ENCODE measurements at places on chromosomes 2 and 18.

- no peak for DNase-seq
Observed at GRCh38 chr2:181120625-181121024, 140.2 kb downstream of the UBE2E3 start.

- DNase-seq = no peak
Observed at GRCh38 chr2:183341057-183341456, 216.8 kb downstream of the NUP35 start.

GRCh38 chr18:53625997-53626599 is 598.4 kb downstream of the MBD2 start:
- no peak for DNase-seq

DNA sequence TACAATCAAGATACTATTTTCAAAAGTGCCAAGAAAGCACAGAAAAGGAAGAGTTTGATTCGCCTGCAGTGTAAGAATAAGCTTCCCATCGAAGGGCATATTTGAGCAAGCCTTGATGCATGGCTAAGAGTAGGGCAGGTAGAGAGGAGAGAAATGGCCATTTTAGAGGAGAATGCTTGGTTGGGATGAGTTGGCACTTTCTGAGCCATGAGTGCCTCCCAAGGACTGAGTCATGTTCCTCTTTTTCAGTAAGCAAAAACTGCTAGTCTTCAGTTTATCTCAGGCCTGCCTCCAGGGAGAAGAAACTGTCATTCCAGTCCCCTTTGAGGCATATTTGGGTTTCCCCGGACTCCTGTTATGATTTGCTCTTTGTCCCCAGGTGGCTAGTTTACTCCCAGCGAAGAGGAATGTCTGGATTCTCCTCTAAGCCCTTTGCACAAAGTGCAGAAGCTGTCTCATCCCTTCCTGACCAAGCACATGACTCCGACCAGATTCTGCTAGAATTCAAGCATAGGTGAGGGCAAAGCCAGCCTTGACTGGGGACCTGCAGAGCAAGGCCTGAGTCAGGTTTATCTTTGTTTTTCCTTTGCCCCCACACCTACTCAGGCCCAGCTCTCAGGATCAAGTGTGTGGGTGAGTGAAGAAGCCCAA is 115.2 kb downstream of the TTC32 start:
- DNase-seq = no peak

DNA sequence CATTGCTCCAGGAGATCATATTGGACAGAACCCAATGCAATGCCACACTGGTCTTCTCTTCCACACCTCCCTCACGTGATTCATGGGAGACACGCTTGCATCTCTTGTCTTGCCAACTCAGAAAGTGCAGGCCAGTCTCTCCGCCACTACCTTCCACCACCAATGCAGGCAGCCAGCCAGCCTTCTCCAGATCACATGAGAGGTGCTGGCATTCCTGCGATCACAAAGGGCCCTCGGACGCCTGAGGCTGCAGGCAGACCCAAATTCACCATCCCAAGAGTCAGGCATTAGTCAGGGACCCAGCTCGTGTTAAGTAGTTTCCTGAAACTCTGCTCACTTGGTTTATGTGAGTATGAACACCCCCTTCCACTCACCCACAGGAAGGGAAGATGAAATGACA is 437.0 kb upstream of the ETAA1 start:
- DNase-seq = no peak

GRCh38 chr2:44778221-44778654 is 163.3 kb upstream of the SIX3 start:
- no peak for DNase-seq

DNA sequence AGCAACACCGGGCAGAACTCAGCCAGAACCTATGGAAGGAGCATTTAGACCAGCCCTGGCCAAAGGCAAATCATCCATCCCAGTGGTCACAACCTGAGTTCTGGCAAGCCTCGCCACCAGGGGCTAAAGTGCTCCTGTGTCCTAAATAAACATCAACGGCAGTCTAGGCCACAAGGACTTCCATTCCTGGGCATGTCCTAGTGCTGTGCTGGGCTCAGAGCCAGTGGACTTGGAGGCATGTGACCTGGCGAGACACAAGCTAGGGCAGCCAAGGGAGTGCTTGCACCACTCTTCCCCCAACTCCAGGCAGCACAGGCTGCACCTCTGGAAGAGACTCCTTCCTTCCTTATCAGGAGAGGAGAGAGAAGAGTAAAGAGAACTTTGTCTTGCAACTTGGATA is 69.0 kb downstream of the ST6GAL2 start:
- DNase-seq = no peak

GRCh38 chr2:174844295-174844708 is 80.0 kb upstream of the CHRNA1 start:
- no peak for DNase-seq

DNA sequence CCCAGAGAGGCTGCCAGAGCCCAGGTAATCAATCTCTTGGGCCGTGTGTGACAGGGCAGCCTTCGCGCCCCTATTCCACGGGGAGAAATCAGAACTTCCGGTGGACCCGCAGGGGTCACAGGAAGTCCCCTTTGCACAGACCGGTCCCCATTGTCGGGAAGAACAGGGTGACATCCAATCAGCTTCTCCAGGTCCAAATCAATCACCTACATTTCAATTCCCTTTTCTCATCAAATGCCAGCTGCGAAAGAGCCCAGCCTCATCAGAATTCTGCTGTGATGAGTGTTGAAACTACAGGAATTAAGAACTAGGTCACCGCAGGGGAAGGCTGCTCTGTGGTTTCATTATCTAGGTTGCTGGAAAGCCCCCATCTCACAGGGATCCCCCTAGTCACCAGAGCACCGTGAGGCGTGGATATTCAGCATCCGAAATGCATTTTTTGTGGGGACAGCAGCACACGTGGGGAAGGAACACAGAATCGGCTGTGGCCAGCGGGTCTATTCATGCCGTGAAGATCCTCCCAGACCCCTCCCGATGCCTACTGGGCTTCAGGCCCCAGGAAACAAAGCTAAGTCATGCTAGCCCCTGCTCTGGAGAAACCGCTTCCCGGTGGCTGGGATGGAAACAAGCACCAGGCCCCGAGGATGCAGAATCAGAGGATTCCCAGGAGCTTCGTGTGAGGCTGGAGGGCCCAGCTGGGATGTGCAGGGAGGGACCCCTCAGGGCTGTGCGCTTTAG is 193.7 kb upstream of the ID2 start:
- DNase-seq = no peak

- DNase-seq = no peak
Observed at GRCh38 chr2:120204417-120204816, 18.8 kb downstream of the TMEM185B start.

Data from left colon (tissue), 2 donors.